Chondrocyte (in vitro differentiated cells): ENCODE measurements at places on chromosomes 7 and 10. TPM values are rescaled to one million over a fixed set of nuclear protein-coding genes. Genes with fewer than 3 reads are reported as not detected.

AS3MT gene
- total RNA-seq: 2.2 to 3.7 TPM (median 2.3 TPM) in 3 replicates

EDRF1 gene
- 14.5 to 21.8 TPM (median 14.8 TPM) in 3 replicates for total RNA-seq

GRCh38 chr7:142745745-142746144 is 3.5 kb upstream of the PRSS1 start:
- no peaks in the 10 kb centered on the region for H3K36me3 ChIP-seq
- DNase-seq: no peak
- no peaks in the 10 kb centered on the region for H3K4me1 ChIP-seq
- no peak overlapping the region for H3K4me3 ChIP-seq
- peaks cover 18% of the 10 kb centered on the region for H3K27me3 ChIP-seq
- no peak overlapping the region for H3K27ac ChIP-seq

GRCh38 chr10:53315709-53316108 is 543.1 kb upstream of the MBL2 start:
- peaks cover 19% of the 10 kb centered on the region for H3K4me1 ChIP-seq
- H3K27me3 ChIP-seq: no peaks in the 10 kb centered on the region
- no peaks in the 10 kb centered on the region for H3K36me3 ChIP-seq
- peak overlapping the region; percentile 36 for H3K27ac ChIP-seq
- DNase-seq: no peak
- no peak overlapping the region for H3K4me3 ChIP-seq

DNA sequence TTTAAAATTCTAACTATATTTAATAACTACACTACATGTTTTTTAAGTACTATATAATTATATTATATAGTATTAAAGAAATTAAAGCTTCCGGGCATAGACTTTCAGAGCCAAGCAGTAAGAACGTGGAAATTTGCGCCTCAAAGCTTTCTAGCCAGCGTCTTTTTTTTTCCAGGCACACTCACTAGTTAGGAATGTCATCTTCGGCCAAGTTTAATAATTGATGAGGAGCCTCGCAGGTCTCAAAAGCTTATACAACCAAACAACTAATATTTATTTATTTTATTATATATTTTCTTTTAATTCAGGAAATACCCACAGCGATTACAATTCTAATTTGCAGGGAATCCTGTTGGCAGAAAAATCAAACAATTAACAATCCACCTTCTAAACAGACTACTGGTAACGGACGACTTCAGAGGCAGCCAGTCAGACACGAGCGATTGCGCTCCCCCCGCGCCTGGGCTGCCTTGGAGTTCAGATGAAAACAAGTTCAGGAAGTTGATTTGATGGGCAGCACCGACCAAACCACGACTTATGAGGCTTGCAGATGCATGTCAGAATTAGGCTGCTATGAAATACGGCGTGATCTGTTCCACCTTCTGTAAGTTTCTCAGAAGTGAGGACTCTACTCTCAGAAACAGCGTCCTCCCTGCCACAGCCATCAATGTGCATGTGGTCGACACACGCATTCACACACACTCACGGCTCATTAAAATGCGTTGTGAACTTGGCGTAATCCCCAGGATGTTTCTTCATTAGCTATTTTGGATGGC is 431.8 kb upstream of the MGMT start:
- H3K4me1 ChIP-seq: peaks cover 8% of the 10 kb centered on the region
- no peak overlapping the region for H3K4me3 ChIP-seq
- peaks cover 43% of the 10 kb centered on the region for H3K27me3 ChIP-seq
- no peak overlapping the region for H3K27ac ChIP-seq
- no peak for DNase-seq

DNA sequence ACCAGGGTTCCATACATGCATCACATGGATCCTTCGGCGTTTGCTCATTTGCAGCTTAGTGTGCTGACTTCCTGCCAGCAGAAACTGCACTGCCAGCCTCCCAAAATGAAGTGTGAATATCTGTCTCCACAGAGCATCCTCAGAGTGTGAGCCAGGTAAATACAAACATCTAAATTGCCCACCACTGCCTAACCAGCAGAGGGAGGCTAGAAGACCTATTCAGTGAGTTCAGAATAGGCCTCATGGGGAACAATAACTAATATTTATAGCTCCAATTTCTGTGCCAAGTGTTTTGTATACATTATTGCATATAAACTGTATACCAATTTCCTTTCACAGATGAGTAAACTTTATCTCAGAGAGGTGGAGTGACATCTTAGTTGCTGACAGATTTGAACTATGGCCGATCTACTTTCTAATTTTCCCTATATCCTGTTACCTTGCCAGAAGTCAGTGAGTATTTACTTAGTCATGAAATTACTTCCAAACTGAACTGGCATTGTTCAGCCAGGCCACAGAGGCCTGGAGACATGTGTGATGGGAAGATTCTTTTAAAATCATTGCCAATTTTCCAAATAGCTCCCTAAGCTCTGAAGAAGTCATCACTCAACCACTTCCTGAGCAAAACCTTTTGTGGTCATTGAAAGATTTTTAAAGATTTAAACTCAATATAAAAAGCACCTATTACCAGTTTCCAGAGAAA is 926.5 kb upstream of the GHITM start:
- no peaks in the 10 kb centered on the region for H3K4me1 ChIP-seq
- no peak overlapping the region for H3K4me3 ChIP-seq
- no peak overlapping the region for H3K27ac ChIP-seq
- DNase-seq: no peak
- no peaks in the 10 kb centered on the region for H3K27me3 ChIP-seq
- H3K36me3 ChIP-seq: no peaks in the 10 kb centered on the region

DNA sequence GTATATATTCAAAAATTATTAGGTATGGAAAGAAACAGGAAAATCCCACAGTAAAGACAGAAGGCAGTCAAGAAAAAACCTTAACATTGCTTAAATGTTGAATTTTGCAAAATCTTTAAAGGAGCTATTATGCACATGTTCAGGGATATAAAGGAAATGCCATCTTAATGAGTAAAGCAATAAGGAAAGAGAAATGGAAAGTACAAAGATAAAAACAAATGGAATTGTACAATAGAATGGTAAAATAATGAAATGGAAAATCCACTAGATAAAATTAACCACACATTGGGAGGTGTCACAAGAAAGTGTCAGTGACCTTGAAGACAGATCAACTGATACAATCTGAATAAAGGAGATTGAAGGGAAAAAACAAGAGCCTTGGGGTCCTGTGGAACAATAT is 82.0 kb downstream of the KIF20B start:
- no peaks in the 10 kb centered on the region for H3K27me3 ChIP-seq
- peaks cover 17% of the 10 kb centered on the region for H3K4me1 ChIP-seq
- H3K27ac ChIP-seq: peak overlapping the region; percentile 10
- DNase-seq: no peak
- H3K36me3 ChIP-seq: no peaks in the 10 kb centered on the region

- peak overlapping the region; percentile 91 for H3K27ac ChIP-seq
- DNase-seq: no peak
- no peaks in the 10 kb centered on the region for H3K36me3 ChIP-seq
- H3K27me3 ChIP-seq: no peaks in the 10 kb centered on the region
These were observed 66.5 kb downstream of the ADD3 start for GRCh38 chr10:110074298-110074697.
